Dorsolateral prefrontal cortex (tissue), 122 donors: ENCODE measurements at places on chromosomes 7 and 10. TPM values are rescaled to one million over a fixed set of nuclear protein-coding genes. Genes with fewer than 3 reads are reported as not detected.
A peak's percentile ranks its signal among the peaks of the same experiment; 100 is the strongest.

DNA sequence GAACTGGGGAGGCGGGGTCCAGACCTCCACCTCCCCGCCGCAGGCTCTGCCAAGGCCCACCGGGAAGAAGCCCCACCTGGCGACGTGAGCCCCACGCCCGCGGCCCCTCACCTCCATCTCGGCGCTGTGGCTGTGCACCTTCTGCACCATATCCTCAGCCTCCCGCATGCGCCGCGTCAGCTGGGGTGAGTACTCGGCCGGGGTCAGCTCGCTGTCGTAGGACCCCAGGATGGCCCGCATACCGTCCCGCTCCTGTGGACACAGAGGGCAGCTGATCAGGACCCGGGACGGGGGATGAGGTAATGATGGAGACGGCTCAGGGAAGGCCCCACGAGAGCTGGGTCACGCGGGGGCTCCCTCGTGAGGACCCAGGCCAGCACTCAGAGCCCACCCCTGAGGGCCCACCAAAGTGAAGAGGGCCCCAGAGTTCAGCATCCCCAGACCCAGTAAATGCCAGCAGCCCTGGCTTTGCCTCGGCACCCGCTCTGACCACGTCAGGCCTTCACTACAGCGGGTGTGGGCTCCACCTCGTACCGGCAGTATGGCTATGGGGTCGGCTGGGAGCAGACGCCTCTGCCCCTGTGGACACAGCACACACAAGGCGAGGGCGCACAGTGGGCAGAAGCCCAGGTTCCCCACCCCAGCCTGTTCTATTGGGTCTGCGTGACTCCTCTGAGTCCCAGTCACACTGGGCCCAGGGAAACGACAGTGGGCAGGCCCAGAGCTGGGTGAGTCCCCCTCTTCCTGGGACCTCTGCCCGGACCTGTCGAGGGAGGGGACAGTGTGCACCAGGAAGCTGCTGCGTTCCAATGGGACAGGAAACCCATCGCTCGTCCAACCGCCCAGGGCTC, 218.1 kb downstream of the MAD1L1 start:
- DNase-seq = no peak

DNA sequence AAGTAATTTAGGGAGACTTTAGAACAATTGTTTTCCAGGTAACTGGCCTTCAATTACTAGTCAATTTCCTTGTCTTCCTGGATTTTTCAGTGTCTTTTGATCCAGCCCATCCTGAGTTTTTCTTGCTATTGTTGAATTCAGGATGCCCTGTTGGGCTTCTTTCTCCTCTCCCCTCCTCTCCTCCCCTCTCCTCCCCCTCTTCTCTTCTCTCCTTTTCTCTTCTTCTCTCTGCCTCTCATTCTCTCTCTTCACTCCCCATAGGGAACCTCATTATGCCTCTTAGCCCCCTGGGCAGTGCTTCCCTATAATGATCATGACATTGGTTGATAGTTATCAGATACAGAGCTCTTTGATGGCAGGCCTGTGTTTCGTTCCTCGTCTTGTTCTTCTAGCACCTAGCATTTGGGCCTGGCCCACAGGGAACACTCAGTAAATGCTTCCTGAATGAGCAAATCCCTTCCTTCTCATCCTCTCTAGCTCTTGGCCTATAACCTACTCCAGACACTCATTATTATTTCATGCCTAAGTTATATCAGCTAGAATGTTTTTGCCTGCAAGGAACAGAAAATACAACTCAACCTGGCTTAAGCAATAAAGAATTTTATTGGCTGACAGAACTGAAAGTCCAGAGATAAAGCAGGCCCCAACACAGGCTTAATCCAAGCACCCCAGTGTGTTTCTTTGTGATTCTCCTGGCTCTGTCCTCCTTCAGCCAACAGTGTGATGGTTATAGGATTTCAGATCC, 56.8 kb downstream of the CACNB2 start:
- DNase-seq = no peak

DNA sequence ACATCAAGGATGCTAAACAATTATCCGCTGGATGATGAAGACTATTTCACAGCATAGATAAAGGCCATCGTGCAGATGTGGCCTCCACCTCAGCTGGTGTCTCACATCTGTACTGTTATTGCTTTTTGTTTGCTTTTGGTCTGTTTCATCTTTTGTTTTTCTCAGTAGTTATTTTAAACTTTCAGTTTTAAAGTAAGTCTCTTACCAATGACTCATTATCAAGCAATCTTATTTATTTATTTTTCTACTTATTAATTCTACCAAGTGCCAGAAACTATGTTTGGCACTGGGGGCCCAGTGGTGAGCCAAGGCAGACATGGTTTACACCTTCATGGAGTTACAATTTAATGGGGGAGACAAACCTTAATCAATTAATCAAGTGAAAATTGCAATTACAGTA, 250.9 kb upstream of the TMEM72 start:
- DNase-seq = no peak

DNA sequence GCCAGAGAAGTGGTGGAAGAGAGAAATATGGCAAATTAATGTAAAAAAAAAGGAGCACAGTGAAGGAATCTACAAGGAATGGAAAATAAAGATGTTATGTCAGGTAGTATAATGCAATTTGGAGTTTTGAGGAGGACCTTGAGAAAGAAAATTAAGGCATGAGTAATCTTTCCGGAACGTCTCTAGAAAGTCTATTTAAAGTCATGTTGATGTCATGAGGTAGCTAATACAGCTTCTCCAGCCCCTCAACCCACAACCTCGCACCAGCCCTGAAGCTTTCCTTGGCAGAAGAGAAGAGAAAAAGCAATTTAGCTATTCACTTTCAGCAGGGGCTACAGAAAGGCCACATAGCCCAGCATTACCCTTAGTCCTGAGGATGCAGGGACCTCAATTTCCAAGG, 22.5 kb downstream of the TRDMT1 start:
- no peak for DNase-seq

DNA sequence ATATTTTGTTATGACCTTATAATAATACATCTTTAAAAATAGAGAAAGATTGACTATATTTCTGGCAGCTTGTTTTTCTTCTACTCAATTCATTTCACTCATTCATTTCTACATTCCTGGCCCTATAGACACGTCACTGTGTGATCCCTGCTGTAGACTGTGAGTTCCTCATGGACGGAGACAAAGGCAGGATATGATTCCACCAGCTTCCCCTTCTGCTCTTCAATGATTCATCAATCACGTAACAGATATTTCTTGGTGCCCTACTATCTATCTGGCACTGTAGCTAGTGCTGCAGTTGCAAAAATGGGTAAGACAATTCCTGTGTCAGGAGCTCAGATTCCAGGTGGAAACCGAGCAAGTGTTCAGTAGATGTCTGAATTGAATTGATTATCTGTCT, 415.0 kb downstream of the SFMBT2 start:
- DNase-seq = no peak

GRCh38 chr7:48244864-48245271, 73.6 kb downstream of the ABCA13 start:
- no peak for DNase-seq

DNA sequence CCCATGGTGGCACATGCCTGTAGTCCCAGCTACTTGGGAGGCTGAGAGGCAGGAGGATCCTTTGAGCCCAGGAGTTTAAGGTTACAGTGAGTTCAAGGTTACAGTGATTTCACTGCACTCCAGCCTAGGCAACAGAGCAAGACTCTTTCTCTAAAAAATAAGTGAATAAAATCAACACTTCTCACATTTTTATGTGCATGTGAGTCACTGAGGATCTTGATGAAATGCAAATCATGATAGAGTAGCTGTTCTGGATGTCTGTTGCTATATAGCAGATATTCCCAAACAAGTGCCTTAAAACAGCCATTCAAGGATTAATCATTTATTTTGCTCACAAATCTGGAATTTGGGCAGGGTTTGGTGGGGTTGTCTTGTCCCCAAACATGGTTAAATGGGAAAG, 62.3 kb upstream of the ARHGAP12 start:
- no peak for DNase-seq

GRCh38 chr10:26355241-26355640, 82.9 kb upstream of the APBB1IP start:
- no peak for DNase-seq

GRCh38 chr7:117384688-117385362, 42.5 kb downstream of the ASZ1 start:
- no peak for DNase-seq

GRCh38 chr10:128086003-128086863, 40.0 kb downstream of the MKI67 start:
- DNase-seq = no peak

DNA sequence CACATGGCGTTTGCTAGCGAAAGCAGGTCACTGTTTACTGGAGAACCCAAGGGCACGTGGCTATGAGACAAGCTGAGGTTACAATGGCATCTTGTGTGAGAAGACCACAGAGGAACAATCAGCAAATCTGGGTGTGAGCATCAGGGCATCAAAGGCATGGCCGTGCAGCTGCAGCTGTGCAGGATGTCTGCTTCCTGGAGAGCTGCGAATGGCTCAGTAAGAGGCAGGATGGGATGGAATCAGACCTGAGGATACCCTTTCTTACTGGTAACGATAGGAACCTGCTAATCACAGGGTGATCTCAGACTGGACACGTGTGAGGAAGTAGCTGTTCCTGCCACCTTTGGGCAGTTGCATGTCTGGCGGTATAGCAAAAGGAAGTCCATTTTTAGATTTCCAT, 119.5 kb downstream of the RNF216 start:
- peak; percentile 82 for DNase-seq

DNA sequence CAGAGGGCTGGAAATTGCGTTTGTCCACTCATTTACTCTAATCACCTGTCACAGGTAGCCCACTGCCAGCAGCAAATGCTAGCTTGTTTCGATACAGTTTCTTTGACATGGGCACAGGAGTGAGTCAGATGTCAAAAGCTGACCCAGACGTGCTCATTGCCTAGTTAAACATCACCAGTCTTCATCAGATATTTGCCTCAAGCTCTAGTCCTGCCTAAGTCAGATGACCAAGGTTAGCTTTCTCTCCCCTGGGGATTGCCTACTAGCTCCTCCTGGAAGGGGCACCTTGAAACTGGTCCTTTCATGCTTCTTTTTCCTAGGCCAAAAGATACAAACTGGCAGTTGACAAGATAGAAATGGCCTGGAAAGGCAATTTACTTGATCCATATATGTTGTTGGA, 35.2 kb downstream of the GPAM start:
- no peak for DNase-seq

- no peak for DNase-seq
These were observed 3.1 kb downstream of the NKX2-3 start for GRCh38 chr10:99535764-99536337.

DNA sequence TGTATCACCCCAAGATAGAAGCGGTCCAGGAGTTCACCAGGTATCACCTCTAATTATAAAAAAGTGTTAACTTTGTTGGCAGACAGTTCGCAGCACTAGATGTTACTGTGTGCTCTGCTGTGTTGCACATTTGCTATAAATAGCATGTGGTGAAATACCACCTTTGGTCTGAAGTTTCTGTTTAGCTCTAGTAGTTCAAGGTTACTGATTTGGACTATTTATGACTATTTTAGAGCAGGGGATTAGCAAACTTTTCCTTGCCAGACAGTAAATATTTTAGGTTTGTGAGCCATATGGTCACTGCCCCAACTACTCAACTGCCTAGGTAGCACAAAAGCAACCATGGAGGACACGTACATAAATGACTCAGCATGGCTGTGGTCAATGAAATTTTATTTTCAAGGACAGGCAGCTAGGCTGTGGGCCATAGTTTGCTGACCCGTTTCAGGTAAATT, 16.5 kb downstream of the DENND10 start:
- DNase-seq = no peak

- no peak for DNase-seq
These were observed 436.7 kb upstream of the ANKRD30A start for GRCh38 chr10:36688717-36689116.

DNA sequence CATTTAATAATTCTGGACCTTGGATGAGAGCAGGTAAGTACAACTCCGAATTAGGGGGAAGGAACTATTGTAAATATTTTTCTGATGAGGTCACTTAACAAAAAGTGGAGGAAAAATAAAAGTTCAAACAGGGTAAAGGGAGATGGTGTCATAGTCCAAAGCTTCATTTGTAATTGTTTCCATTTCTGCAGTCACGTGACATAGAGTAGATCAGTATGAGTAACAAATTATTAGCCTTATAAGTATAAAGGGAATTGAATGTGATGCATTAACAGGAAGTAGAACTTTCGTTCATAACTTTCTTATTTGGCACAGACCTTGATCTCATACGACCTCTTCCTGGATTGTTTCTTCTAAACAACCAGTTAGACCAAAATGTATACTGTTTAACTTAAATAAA, 347.2 kb upstream of the TPK1 start:
- DNase-seq = no peak

GRCh38 chr7:75969182-75969581, 25.2 kb downstream of the TMEM120A start:
- no peak for DNase-seq

- no peak for DNase-seq
These were observed 91.2 kb upstream of the MYL10 start for GRCh38 chr7:101720324-101720723.

DNA sequence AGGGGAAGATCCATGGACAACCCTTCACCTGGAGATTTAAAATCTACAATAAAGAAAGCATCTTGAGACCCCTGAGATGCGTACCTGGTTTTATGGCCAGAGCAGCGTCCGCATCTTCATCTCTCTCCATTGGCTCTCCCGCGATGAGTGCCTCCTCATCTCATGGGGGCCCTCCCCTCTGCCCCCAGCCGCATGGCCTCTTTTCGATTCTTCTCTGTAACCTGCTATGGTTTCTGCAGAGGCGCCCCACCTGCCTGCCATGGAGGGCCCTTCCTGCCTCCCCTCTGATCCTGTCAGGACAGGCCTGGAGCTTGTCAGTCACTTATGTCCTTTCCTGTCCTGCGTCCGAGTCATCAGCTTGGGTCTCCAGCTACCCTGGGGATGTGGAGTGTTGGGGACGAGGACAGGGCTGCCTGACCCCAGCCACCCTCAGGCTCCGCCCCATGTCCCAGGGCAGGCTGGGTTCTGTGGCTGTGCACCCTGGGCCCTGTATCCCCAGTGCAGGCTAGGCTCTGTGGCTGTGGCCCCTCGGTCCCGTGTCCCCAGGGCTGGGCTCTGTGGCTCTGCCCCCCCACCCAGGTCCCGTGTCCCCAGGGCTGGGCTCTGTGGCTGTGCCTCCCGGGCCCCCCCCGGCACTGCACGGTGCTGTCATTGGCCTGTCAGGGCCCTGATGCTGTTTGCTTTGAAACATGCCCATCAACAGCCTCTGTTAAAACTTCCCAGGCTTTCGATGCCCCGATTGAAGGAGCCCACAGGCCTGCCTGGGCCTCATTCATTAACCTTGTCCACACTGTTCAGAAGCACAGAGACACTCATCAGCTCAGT, 99.8 kb downstream of the WDR37 start:
- no peak for DNase-seq

GRCh38 chr7:40676221-40676620, 541.4 kb downstream of the SUGCT start:
- DNase-seq = no peak

GRCh38 chr7:142785841-142786250, 15.1 kb downstream of the PRSS2 start:
- no peak for DNase-seq

- no peak for DNase-seq
These were observed 3.9 kb upstream of the FAS start for GRCh38 chr10:88986549-88987242.

Gene ANKRD30A
- 0.94 TPM for total RNA-seq

Gene ANKRD61
- total RNA-seq = not detected

Gene DNAJC1
- 18.4 TPM for total RNA-seq

Gene NEURL1
- 72.1 TPM for total RNA-seq

Gene CPA5
- not detected for total RNA-seq

Gene CHST12
- total RNA-seq = 29.7 TPM

Gene SPDYE2
- total RNA-seq = 0.80 TPM

Gene ATXN7L1
- total RNA-seq = 28.8 TPM

Gene XRCC2
- 2.2 TPM for total RNA-seq

Gene ZNF503
- 7.8 TPM for total RNA-seq

Gene STYXL1
- total RNA-seq = 24.0 TPM

Gene NXPH1
- 20.8 TPM for total RNA-seq
